Astrocyte of the spinal cord (primary cell): ENCODE measurements at places on chromosomes 2 and 18.
A peak's percentile ranks its signal among the peaks of the same experiment; 100 is the strongest.

DNA sequence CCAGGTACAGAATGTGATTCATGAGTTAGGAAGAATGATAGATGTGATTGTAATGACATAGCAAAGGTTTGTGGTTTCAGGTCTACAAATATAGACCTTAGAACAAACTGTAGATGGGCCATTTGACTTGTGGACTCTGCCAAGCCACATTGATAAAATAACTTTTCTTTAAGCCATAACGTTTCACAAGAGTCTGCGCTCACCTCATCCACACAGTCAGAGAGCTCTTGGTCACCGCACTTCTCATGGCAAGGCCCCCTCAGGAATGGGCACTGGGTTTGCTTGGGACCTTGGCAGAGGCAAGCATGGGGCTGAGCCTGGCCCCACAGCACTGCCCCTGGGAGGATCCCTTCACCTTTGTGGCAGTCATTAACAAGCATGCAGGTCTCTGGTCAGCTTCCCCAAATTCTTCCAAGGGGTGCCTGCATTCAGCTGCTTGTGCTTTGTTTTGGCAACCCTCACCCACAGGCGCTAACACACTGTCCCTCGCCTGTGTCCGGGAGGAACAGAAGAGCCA is 14.0 kb downstream of the ARMC9 start:
- peak; percentile 81 for DNase-seq

- peak; percentile 31 for DNase-seq
Measured at GRCh38 chr2:100321179-100321865, 979 bp downstream of the LONRF2 start.

DNA sequence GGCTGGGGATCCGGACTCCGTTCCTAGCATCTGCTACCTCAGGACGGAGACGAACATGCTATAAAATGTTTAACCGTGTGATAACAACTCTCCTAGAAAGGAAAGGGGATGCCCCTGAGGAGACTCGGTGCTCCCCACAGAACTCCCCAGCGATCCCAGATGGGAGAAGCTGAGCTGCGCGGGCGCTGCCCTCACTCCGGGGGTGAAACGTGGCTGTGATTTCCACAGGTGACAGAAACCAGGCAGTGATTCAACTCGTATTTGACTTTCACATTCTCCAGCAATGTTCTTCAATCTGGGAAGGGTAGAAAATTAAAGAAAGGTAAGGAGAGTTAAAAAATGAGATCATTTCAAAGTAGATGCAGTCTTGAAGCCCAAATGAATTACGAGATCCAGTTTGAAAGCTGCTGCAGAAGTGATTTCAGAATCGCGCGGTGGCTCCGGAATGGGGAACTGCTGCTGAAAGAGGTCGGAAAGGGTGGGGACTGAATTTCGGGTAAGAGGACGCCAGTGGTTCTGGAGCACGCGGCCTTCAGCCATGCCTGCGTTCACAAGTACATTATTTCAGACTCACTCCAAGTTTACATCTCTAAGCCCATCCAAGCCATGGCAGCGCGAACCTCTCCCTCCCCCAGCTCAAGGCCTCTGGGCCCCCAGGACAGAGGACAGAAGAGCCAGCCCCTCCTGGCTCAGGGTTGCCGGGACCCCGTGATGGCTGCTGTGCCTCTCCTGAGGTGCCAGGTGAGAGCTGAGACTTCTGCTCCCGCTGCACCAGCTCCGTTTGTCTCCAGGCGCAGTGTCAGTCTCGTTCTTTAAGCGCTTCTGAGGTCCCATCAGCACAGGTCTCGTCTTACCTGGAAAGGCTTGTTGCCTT is 39.5 kb downstream of the ADNP2 start:
- DNase-seq = no peak

DNA sequence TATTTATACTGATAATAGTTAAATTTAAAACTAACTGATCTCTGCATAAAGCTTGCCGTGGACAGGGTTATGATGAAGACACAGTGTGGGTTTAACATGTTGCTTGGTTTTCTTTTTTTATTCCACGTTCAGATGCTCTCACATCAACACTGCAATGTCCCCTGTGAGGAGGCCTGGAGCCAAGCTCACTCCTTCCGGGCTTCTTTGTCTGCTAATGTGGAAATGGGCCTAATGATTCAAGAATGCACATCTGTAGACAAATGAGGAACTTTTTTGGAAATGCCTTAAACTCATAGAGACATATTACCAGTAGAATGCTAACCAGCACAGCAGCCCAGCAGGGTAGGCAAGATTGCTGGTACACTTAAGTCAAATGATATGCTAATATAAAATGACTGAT is 208.0 kb downstream of the GALR1 start:
- DNase-seq = no peak

DNA sequence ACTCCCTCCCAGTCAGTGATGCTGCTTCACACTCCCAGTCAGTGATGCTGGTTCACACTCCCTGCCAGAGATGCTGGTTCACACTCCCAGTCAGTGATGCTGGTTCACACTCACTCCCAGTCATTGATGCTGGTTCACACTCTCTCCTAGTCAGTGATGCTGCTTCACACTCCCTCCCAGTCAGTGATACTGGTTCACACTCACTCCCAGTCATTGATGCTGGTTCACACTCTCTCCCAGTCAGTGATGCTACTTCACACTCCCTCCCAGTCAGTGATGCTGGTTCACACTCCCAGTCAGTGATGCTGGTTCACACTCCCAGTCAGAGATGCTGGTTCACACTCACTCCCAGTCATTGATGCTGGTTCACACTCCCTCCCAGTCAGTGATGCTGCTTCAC is 34.3 kb upstream of the KCNG2 start:
- DNase-seq = no peak

GRCh38 chr18:72470391-72470790 is 73.8 kb downstream of the CBLN2 start:
- peak; percentile 33 for DNase-seq

GRCh38 chr2:196403471-196403870 is 232.1 kb upstream of the STK17B start:
- peak; percentile 88 for DNase-seq

DNA sequence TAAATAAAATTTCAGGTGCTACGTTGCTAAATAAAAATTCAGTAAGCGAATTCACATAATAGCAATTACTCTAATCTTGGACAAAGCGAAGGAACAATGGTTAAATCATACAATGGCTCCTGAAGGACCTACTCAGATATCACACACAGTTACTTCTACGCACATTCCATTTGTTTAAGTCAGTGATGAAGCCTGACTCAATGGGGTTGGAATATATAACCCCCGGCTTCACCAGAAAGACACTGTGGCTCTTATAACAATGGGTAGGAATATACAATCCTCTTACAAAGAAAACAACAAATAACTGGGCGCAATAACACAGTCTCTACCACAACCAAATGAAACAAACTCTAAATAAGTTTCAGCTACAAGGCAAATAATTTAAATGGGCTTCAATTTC is 349.5 kb downstream of the IRS1 start:
- no peak for DNase-seq

DNA sequence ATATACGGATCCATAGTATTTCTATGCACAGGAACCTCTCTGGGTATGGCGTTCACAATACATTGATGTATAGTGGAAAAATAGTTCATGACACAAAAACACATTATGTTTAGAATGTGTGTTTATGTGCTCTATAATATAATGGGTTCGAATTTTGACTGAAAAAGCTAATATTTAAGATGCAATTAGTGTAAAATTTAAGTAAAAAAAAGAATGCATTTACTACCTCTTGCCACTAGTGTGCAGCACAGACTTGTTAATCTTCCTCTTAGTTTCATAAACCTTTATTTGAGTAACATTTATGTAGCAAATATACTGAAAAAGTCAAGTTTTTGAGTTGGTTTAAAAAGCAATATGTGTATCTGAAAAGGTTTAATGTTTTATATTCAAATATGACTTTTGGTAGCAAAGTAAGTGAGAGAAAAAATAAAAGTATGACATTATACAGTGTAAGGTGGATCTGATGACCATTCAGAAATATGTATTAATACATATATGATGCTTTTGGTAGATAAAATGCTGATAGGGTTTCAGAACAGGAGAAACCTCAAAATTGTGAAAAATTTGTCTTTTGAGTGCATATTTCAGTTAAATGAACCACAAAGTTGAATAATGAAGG is 49.4 kb downstream of the CCDC102B start:
- peak; percentile 59 for DNase-seq

GRCh38 chr18:79942786-79943607 is 8.5 kb downstream of the SLC66A2 start:
- DNase-seq = no peak

DNA sequence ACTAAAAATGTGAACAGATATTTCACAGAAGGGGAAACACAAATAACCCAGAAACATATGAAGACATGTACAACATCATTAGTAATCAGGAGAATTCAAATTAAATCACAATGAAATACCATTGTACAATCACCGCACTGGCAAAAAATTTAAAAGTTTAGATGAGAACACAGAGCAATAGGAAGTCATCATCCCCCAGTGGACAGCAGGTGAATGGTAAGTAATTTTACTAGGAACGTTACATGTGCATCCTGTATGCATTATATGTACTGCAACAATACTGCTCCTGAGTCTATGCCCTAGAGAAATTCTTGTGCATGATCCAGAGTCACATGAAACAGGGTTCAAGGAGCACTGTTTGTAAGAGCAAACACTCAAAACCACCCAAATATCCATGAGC is 713.8 kb downstream of the NRXN1 start:
- no peak for DNase-seq

- DNase-seq = peak; percentile 9
Measured at GRCh38 chr2:4678927-4679326, 975.6 kb downstream of the DCDC2C start.

- no peak for DNase-seq
Measured at GRCh38 chr18:76467371-76468190, 27.5 kb downstream of the ZNF516 start.

GRCh38 chr2:158546412-158547144 is 89.8 kb downstream of the PKP4 start:
- no peak for DNase-seq

DNA sequence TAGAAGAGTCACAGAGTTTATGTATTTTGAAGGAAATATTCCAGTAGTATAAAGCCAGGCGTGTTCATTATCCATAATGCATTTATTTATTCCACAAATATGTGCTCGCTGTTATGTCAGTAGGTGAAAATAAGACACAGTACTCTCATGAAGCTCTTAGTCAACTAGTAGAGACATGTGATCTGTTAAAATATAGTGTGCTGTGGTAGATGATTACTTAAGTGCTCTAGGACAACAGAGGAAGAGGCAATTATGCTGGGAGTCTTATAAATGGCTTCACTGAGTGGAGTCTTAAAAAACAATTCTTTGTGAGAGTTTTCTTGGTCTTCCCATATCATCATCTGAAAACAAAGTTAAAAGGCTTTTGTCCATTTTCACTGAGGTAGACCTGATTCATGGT is 457.3 kb downstream of the XIRP2 start:
- no peak for DNase-seq

DNA sequence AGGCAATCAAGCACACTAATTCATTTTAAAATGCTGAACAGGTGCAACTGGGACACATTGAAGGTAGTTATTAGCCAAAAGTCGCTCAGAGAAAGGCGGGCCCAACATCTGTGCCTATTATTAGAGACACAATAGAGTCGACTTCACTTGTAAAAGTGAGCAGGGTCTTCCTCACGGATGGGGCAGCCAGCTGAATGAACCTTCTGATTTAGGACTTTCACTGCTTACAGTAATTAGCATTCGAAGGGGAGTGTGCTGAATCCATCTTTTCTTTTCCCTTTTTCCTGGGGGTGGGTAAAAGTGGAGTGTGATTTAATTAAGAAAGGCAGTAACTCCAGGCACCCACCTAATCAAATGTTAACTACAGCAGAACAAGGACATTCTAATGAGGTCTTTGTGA is 677.7 kb downstream of the DCDC2C start:
- DNase-seq = no peak

GRCh38 chr2:82641598-82642180 is 1817.4 kb downstream of the SUCLG1 start:
- no peak for DNase-seq

DNA sequence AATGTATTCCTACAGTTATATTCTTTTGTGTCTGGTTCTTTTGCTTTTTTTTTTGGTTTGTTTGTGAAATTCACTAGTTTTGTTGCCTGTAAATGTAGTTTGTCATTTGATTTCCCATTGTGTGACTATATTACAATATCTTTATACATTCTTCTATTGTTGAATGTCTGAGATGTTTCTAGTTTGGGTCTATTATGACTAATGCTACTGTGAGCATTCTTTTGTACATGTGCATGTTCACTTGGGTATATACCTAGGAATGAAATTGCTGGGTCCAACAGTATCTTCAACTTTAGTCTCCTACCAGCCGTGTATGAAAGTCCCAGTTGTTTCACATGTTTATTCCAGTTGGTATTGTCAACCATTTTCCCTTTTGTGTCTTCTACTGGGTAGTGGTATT is 112.7 kb upstream of the RBMS1 start:
- no peak for DNase-seq

GRCh38 chr2:12428324-12428723 is 288.4 kb upstream of the TRIB2 start:
- DNase-seq = peak; percentile 44

GRCh38 chr2:41865263-41865662 is 182.6 kb upstream of the PKDCC start:
- DNase-seq = no peak

- DNase-seq = no peak
Measured at GRCh38 chr2:118148133-118148532, 59.9 kb downstream of the INSIG2 start.

DNA sequence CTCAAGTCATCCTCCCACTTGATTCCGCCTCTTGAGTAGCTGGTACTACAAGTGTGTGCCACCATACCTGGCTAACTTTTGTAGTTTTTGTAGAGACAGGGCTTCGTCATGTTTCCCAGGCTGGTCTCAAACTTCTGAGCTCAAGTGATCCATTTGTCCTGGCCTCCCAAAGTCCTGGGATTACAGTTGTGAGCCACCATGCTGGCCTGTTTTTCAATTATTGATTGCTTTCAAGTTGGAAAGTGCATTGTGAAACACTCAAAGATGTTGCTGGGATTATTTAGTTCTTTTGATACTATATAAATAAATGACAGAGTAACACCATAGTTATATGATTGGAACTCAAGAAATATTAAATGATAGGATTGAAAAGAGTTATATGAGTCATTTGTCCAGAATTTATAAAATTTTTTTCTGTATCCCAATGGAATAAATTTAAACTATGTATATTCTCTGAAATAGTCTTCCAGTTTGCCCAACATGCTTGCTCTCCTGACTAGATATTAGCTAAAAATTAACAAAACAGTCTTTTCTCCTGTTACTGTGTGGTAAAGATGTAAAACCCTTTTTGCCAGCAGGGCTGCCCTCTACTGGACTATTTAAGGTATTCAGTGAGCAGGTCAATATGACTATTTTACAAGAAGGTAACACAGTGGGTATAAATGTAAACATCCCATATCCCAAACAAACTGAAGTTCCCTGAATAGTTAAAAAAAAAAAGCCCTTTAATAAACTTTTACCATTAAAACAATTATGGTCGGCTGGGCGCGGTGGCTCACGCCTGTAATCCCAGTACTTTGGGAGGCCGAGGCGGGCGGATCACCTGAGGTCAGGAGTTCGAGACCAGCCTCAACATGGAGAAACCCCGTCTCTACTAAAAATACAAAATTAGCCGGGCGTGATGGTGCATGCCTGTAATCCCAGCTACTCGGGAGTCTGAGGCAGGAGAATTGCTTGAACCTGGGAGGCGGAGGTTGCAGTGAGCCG is 42.7 kb downstream of the ACSL3 start:
- peak; percentile 69 for DNase-seq

- DNase-seq = peak; percentile 6
Measured at GRCh38 chr2:70994009-70994698, 519 bp downstream of the TEX261 start.

- DNase-seq = no peak
Measured at GRCh38 chr2:105575499-105576025, 169.2 kb upstream of the NCK2 start.

- DNase-seq = no peak
Measured at GRCh38 chr2:68784915-68785314, 50.3 kb downstream of the ARHGAP25 start.
